ENCODE measurements at places on chromosomes 6 and 20. TPM values are rescaled to one million over a fixed set of nuclear protein-coding genes. Genes with fewer than 3 reads are reported as not detected.

Gene DPPA5
- total RNA-seq: not detected

Gene MCCD1
- total RNA-seq: not detected

DNA sequence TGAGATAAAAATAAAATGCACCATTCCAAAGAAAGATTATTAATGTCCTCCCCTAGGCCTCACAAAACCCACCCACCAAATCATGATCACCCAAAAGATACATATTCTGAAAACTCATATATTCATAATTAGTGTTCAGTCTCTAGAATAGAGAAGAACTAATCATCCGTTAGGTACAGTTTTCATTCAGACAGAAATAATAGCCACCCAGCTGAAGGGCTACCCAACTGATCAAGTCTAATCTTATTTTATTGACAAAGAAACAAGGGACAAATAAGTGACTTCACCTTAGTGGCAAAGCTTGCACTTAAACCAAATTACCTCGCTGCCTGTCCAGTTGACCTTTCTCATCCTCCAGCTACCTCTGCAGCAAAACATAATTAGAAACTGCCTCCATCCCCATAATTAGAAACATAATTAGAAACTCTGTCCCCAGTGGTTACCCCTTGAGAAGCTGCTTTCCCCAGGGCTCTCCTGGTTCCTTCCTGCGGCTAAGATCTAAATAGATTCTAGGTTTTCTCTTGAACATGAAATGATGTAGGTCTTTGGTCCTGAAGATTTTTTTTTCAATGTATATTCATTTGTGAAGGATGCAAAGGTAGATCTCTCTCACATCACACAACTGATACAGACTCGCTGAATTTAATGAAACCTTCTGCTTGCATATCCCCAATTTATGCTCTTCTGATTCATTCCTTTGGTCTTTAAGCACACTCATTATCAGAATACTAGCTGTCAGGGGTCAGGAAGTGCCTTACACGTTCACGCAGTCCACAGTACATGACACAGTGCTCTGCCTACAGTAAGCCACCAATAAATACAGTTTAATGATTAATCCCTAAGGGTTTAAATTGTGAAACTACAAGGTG lies 46.3 kb downstream of the HBS1L start:
- no peak for DNase-seq

DNA sequence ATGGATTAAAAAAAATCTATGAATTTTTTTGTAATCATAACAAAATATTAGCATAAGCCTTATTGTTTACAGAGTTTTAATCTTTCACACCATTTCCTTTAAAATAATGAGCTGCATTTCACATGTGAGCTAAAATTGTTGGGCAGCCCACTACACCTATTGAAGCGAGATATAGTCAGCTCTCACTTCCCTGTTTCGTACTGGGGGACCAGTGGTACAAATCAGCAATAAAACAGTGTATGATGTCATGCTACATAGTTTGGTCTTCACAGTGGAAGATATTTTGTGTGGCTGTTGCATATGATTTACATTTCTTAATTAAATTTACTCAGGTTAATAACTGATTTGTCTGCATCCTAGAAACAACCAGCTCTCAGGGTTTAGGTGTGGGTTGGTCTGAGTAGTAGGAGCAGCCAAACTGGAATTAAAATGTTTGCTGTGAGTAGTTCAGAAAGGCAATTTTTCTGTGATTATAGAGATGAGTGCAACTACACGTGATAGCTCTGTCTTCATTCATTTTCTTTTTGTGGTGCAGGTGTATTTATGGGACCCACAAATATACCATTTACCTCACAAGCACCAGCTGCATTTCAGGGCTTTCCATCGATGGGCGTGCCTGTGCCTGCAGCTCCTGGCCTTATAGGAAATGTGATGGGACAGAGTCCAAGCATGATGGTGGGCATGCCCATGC lies 99.3 kb downstream of the B3GAT2 start:
- peak; percentile 75 for DNase-seq
